NCI-H446 (cell line): ENCODE measurements at places on chromosomes 2 and 18.

DNA sequence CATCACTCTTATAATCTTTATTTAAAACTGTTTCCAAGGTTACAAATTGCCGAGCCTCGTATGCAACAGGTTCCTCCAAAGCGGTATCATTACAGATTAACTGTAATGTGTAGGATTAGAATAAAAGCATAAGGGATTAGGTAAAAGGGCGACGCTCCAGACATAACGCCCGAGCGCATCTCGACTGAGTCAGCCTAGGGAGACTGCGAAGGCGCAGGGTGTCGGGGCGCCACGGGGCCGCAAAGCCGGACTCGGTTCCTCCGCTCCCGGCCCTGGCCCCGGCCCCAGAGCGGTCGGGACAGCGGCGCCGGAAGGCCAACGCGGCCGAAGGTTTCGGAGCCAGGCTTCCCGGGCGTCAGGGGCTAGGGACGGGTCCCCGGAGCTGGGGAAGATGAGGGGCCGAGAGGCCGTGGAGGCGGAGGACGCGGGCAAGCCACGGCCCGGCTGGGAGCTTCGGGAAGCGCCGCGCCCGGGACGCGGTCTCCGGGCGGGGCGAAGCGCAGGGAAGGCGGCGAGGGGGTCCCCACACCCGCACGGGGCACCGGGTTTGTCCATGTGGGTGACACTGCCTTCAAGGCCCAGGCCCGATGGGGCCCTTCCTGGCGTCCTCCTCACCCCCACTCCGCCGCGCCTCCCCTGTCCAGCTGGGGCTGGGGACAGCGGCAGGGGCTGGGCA, 12.9 kb upstream of the SIX3 start:
- DNase-seq: no peak

- DNase-seq: no peak
Observed at GRCh38 chr2:1869248-1869647, 124.9 kb upstream of the PXDN start.

DNA sequence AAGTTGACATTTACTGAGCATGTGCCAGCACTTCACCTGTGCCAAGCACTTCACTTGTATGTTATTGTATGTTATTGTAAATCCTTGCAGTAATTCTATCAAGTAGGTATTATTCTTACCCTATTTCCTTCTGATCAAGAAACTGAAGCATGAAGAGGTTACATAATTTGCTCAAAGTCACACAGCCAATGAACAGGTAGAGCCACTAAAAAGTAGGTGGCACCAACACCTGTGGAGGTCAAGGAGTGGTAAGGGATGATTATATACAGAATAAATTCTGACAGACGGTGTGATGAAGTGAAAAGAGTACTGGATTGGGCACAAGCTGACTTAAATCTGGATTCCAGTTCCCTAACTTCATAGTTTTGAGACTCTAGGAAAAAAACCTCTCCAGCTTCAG, 71.0 kb downstream of the SPIRE1 start:
- DNase-seq: no peak

DNA sequence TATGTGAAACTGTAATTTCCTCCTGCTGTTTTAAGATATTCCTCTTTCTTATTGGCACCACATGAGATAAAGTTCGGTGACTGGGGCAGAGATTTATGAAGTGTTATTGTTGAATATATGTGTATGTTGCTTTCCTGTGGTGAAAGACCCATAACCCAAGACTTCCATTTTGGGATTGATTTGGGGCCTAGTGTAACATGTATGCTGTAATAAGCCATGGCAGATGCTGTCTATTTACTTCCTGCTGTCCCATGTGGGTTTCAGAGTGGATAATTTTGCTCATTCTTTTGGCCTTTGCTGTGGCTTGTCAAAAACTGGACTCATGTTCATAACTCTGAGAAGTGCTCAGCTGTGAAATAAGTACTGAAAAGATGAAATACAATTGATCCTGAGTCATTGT, 10.8 kb upstream of the MYO1B start:
- DNase-seq: peak; percentile 5

DNA sequence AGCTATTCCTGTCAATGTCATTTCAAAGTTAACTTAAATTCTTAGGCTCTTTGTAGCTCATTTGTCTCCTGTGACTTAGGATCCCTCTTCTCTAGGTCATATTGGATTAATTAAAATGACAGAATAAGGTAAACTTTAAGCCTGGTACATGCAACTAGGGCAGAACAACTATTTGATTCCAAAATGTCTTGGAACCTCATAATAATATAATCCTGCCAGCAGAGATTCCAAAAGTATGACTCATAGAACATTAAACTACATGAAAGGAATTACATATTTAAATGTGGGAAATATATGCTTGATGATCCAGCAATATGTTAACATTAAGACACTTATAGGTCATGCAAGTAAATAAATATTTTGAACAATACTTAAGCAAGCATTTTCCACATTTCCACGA, 63.3 kb downstream of the COL3A1 start:
- no peak for DNase-seq

GRCh38 chr18:76420898-76421684, 74.0 kb downstream of the ZNF516 start:
- DNase-seq: no peak

GRCh38 chr2:171878481-171878993, 15.5 kb downstream of the SLC25A12 start:
- peak; percentile 4 for DNase-seq

DNA sequence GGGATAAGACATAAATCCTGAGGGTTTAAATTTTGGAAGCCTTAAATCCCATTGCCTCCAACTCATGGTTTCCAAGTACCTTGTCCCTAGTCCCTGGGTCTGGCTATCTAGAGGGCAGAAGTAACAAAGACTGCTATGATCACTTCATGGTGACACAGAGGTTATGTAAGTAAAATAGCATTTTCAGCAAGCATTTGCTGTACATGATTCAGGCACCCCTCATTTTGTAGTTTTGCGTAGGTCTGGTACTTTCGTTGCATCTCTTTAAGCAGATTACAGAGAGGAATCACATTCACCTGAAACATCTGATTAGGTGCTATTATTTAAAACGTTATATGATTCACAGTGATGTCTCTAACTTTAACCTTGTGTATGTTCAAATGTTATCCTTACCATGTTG, 480.1 kb downstream of the XIRP2 start:
- DNase-seq: no peak

DNA sequence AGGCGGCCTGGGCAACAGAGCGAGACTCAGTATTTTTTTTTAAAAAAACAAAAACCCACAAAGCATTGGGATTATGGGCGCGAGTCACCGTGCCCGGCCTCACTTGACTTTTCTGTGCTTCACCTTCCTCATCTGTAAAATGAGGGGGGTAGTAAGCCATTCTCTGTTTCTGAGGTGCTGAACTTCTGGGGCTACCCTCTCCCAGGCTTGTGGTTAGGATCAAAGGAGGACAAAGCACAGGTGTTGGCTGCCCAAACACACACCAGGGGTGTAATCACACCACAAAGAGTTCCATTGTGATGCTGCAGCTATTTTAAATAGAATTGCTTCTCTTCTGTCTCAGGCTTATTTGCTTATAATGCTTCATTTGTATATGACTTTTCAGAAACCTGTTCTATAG, 35.8 kb upstream of the INHBB start:
- DNase-seq: no peak

DNA sequence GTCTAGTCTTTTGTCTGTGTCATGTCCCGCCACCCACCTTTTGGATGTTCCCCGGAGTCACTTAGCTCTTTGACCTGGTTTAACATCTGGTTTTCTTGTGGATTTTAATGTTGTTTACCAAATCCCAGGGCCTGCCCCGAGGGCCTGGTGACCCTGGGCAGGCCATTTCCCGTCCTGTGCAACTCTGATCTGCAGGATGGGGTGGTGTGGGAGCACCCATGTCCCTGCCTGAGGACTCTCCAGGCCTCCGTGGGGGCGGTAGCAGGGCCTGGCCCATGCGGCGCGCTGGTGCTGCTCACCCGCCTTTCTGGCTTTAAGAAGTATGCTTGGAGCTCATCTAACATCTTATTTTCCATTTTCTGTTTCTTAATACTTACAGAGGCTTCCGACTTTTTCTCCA, 10.7 kb downstream of the RAMP1 start:
- DNase-seq: no peak

DNA sequence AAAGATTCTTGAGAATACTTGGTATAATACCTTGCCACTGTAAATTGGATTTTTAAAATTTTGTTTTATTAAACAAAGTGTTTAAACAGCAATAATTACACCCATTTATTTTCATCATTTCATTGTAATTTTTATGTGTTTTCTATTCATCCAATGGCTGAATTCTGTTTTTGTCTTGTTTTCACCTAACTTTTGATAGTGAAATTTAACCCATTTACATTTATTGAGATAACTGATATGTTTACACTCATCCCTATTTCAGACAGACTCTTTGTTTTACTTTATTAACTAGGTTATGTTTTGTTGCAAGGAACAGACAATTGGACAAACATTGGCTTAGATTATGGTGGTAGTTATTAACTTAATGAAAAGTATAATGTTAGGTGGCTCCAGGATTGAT, 113.1 kb upstream of the REG3A start:
- DNase-seq: no peak

- DNase-seq: no peak
Observed at GRCh38 chr18:70598406-70598805, 309.6 kb downstream of the SOCS6 start.

DNA sequence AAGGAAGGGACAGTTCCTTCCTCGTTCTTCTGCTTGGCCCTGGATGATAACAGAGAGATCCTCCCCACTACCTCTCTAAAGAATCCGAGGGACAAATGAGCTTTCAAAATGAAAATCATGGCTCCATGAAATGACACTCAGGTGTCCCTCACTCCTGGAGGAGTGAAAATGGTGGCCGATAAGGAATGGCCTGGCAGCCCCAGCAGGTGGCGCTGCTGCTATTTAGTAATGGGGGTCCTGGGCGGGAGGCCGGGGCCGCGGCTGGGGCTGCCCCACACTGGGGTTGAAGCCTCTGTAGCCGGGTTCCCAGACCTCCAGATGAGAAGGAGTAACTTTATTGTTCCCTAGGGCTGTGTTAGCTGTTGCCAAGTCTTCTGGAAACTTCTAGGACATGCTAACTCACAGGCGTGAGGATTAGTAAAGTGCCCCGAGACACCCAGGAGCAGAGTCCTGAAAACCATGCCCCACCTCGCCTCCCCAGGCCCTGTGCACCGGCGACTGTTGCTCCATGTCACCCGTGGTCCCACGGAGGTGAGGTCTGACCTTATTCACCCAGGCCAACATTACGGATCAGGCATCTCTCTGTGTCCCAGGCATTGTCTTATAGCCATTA, 138.0 kb downstream of the CTIF start:
- no peak for DNase-seq

DNA sequence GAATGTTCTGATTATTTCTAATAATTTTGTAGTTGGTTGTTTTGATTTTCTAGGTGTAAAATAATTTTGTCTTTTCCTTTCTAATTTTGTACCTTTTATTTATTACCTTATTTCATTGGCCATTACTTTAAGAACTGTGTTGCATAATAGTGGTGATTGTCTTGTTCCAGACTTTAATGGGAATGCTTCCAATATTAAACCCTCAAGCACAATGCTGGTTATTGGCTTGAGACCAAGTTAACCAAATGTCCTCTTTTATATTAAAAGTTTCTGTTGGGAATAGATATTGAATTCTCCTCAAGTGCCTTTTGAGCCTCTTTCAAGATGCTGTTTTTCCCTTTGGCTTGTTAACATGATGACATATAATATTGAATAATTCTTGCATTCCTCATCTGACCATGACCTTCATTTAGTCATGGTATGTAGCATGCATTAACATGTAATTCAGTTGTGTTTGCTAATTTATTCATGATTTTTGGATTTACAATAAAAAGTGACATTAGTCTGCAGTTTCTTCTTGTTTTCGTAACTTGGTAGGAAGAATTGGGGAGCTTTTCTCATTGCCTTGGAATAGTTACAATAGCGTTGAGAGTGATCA, 141.7 kb downstream of the DIS3L2 start:
- peak; percentile 54 for DNase-seq

- no peak for DNase-seq
Observed at GRCh38 chr2:177400337-177400923, 7.9 kb downstream of the AGPS start.

- DNase-seq: no peak
Observed at GRCh38 chr2:113184531-113185230, 10.9 kb downstream of the PSD4 start.

GRCh38 chr2:46724107-46724506, 191.5 kb downstream of the MCFD2 start:
- DNase-seq: no peak

DNA sequence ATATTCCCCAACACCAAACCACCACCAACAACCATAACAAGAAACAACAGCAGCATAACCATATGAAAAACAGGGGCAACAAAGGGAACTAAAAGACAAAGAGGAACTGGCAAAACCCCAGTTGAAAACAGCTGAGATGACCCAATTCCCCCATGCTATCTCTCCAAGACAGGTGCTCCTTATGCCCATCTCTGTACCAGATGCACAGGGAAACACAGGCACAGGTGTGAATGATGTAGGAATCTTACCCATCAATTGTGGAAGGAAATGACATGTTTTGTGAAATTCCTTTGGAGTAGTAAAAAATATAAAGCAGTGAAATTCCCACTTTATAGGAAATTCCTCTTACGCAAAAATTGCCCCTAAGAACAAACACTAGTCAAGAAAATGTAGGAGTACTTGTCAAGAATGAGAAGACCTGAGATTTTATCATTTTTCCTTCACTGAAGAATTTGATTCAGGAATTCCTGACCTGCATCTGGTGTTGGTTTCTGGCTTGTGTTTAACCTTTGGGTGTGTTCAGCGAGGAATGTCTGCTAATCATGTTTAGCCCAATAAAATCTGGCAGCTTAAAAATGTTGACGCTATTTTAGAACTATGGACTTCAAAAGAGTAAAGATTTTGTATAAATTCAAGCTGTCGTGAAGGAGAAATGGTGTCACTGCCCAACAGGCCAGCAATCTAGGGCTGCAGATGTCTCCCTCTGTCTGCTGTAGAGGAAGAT, 67.7 kb upstream of the ARHGAP28 start:
- DNase-seq: no peak

DNA sequence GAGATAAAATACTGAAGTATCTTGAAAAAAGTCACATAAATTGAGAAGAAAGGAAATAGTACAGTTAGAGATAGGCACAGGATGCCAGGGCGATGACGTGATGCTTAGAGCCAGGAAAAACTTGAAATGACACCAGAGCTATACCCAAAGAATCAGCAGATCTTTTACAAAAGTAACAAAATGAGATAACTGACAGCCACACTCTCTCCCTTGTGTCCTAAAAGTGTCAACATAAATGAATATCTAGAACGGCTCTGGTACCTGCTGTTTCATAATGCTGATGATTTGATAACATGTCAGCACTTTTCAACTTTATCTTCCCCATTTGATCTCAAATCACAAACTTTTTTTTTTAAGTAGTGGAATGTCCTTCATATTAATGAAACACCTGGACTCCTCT, 45.6 kb upstream of the ZC3H15 start:
- no peak for DNase-seq
